ENCODE measurements at places on chromosomes 6 and 20.

DNA sequence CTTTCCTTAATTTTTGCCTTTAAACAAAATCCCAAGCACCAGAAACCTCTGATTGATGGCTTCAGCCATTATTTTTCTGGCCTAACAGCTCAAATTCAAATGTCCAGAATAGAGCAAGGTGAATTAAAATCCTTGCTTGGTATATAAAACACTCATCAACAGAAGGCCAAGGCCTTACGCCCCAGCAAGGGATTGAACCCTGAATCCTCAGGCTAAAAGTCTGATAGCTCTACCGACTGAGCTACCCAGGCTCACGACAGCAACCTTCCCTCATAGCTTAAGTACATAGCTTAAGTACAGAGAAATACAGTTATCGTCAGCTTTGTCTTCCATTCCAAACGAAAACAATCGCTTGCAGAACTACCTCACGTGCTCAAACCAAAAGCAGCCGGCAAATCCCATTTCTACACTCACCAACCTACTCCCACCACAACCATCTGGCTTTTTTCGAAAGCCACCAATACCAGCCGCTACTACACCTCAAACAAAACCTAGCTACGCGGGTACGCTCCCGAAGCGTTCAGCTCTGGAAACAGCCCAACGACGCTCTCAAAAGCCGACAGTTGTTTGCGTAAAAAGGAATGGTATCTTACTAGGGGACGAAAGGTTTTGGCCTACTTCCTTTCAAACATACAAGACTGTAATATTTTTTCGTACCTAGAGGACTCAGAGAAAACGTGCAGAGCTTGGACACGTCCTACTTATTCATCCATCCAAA, 167.5 kb downstream of the GPX5 start:
- H3K36me3 ChIP-seq, result no peaks in the 10 kb centered on the region
- no peaks in the 10 kb centered on the region for H3K4me1 ChIP-seq
- DNase-seq, result no peak
- no peak overlapping the region for H3K4me3 ChIP-seq

DNA sequence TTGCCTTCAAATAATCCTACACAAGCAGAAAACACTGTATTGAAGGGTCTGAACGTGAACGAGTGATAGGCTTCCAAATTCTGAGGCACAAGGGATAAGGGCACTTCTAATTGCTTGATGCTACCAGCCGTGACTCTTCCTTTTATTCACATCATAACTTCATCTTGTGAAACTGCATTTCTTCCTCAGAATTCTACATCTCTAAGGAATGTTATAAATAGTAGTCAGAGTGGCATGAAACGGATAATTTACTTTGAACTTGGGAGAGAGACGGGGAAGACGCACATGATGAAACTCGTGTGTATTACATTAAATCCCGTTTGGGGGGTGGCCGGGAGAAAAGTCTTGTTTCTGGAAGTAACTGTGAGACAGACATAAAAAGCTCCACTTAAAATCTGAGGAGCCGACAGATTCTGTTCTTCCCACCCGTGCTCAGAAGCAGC, 754 bp downstream of the HDDC2 start:
- no peak for DNase-seq
- peaks cover 11% of the 10 kb centered on the region for H3K27me3 ChIP-seq
- H3K4me1 ChIP-seq, result no peaks in the 10 kb centered on the region
- H3K4me3 ChIP-seq, result peak overlapping the region; percentile 68

- no peaks in the 10 kb centered on the region for H3K27me3 ChIP-seq
- peaks cover 17% of the 10 kb centered on the region for H3K4me1 ChIP-seq
- no peak overlapping the region for H3K27ac ChIP-seq
Observed at GRCh38 chr6:138971601-138972000, 16.5 kb downstream of the REPS1 start.

GRCh38 chr6:5778317-5778857, 228.3 kb downstream of the NRN1 start:
- peaks cover 2% of the 10 kb centered on the region for H3K36me3 ChIP-seq
- no peak overlapping the region for H3K4me3 ChIP-seq
- no peaks in the 10 kb centered on the region for H3K27me3 ChIP-seq

DNA sequence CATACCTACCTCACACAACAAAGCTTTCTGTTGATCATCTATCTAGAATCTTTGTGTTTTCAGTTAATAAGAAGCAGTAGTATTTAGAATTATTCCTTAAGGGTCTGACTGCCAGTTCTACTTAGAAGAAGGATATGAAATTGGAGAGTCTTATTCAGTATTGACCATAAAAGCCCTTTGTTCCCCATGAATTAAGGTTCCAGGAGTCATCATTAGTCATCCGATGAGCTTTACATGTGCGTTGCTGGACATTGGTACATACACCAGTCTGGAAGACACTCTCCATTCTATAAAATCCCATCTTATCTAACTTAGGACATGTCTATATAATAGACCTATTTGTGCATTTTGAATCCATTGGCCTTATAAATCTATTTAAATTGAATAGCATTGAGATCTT, 34.4 kb upstream of the RNF217 start:
- H3K27ac ChIP-seq, result no peak overlapping the region
- H3K4me1 ChIP-seq, result no peaks in the 10 kb centered on the region
- no peaks in the 10 kb centered on the region for H3K27me3 ChIP-seq
- DNase-seq, result no peak

All from common myeloid progenitor, CD34-positive (primary cell).